Stimulated activated CD8-positive, alpha-beta memory T cell treated with anti-CD3 and anti-CD28 coated beads, Interleukin-12 subunit alpha, Interleukin-12 subunit beta, amount 100 ng/mL, for 4 hours (primary cell): ENCODE measurements at places on chromosomes 5 and 9.

GRCh38 chr5:38585816-38586215 lies 29.4 kb upstream of the LIFR start:
- no peak for DNase-seq

DNA sequence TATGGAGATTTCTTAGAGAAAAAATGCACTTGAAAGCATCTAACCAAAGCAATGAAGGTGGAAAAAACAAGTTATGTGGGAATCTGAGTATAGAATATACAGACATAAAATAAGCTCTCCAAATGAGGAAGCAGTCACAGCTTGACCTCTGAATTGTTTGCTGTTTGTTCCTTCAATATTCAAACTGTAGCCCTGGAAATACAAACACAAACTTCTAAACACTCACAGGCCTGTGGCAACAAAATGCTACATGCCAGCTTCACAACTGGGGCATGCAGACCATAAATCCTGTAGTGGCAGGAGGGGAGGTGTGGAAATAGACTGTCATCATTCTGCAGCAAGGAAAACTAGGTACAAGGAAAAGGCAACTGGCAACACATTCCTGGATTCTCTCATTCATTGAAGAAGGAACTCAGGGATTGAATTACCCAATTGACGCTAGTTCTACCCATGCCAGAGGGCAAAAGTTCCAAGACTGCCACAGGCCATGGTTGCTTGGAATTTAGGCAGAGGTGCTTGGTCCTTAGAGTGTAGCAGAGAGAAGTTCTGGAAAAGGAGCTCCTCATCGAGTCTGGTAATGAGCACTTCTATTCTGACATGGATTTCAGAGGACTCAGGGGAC lies 349.6 kb downstream of the PDE4D start:
- no peak for DNase-seq

DNA sequence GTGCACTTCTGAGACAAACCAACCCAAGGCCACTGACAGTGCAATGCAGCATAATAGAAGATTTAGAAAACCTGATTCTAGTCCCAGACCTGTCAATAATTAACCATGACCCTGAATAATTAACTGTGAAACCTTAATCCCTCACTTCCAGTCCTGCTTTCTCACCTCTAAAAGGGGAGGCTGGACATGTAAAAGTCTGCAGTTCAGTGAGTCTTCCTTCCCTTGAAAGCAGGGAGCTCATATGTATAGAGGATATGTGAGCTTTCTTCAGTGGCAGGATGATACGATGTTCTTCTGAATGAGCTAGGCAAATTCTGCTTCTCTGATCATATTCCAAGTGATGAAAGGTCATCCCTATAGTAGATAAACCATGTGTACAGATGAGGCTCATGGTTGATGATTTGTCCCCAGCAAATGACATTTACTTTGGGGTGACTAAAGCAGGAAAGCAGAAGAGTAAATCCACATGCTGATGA lies 2.9 kb downstream of the KCNV2 start:
- no peak for DNase-seq

DNA sequence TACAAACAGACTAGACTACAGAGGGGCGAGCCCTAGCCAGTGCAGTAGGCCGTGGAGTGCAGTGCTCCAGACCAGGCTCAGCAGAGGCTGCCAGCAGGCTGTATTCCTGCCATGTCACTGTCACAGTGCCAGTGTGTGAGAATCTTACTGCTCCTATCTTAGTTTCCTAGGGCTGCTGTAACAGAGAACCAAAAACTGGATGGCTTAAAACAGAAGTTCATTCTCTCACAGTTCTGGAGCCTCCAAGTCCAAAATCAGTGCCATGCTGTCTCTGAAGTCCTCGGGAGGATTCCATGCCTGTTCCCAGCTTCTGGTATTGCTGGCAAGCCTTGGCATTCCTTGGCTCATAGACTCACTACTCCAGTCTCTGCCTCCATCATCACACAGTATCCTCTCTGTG lies 75.0 kb upstream of the SAP30L start:
- DNase-seq, result no peak

DNA sequence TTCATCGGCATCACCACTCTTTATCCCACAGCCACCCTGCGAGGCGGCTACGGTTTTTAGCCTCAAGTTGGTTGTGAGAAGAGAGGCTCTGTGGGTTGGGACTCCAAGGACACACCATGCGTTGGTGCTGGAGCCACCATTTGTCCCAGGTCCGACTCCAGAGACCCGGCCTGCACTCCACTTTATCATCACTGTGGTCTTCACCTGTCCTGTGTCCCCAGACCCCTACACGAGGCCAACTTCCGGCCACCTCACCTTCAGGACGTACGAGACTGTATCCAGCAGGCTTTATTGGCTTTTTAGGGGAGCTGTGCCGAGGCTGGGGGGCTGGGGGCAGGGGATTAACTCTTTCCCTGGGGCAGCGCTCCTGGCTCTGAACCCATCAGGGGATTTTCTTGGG lies 55.0 kb downstream of the GTF3C4 start:
- DNase-seq, result no peak

GRCh38 chr9:37839496-37840461 lies 39.2 kb downstream of the DCAF10 start:
- DNase-seq, result no peak

GRCh38 chr9:112061152-112061740 lies 113.9 kb downstream of the SUSD1 start:
- DNase-seq, result no peak

- DNase-seq, result no peak
Observed at GRCh38 chr9:8888591-8888990, 1089.0 kb upstream of the DMAC1 start.
